ENCODE measurements at places on chromosomes 16 and 17. TPM values are rescaled to one million over a fixed set of nuclear protein-coding genes. Genes with fewer than 3 reads are reported as not detected.

DNA sequence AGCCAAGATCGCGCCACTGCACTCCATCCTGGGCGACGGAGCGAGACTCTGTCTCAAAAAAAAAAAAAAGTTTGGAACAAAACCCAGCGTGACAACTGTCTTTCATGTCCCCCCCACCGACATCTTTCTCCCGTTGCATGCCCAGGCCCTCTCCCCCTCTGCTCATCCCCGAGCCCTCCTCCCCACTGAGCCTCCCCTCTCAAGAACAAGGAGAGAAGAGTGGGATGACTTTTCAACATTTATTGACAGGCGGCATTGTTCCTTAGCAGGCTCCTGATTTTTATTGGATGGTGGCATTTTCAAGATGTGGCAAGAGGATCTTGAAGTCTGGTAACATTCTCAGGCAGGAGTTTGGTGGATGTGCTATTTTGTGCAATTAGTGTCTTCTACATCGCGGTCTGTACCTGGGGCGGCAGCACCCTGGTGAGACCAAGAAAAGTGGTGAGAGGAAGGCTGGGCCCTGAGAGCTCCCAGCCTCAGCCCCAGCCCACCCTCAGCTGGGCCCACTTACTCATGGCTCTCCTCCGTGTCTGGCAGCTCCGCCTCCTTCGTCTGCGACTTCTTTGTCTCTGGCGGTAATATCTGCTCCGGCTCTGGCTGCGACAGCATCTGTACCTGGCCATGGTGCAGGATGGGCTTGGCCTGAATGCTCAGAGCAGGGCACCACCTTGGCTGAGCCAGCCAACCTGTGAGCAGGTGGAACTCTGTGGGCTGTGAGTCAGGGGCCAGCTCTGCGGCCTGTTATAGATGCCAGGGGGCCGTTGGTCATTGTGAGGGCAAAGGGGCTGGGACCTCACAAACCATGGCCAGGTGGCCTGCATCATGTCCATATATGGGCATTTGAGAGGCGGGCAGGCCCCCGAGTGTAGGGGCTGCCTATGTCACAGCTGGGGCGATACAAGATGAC lies at the start of gene PRM1:
TSS of gene PRM1 (minus strand) at position 715 of the 907 bp plus-strand sequence. CDS start at position 623, 92 bp downstream.
- DNase-seq, result no peak

- DNase-seq, result no peak
These were observed 41.4 kb upstream of the ANKFY1 start for GRCh38 chr17:4305224-4305623.

DNA sequence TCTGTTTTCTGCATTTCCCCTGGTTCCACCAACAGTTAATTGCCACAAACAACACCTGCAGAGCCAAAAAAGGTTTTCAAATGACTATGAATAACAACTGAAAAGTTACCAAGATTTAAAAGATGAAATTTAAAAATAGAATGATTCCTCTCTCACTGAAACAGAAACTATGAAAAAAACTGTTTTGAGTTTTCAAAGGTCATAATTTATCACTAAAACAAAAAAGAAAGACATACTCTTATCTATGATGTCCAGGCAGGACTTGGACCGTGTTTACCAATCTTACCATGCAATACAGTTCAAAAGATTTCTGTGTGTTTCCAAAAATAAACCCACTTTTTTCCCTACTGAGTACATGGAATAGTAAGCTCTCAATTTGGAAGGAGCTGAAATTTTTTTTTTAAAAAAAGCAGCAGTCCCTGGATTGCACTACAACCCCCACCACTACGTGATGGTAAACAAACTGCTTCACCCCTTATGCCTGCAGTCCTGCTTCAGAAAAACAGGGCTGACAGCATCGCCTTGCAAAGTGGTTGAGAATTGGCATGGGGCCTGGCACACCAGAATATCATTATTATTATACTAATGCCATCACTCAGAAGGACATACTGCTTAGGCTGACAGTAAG lies 8.5 kb downstream of the TXNDC11 start:
- no peak for DNase-seq

Gene CDRT15
- not detected for total RNA-seq

Gene C16orf54
- total RNA-seq, result 22.0 TPM
